Endothelial cell (in vitro differentiated cells): ENCODE measurements at places on chromosomes 6 and 20. TPM values are rescaled to one million over a fixed set of nuclear protein-coding genes. Genes with fewer than 3 reads are reported as not detected.

PLCB4 gene
- total RNA-seq, result 10.5 TPM

- no peaks in the 10 kb centered on the region for H3K4me1 ChIP-seq
- H3K36me3 ChIP-seq, result no peaks in the 10 kb centered on the region
- no peak for DNase-seq
- H3K27me3 ChIP-seq, result no peaks in the 10 kb centered on the region
- no peak overlapping the region for H3K4me3 ChIP-seq
These were observed 639.6 kb downstream of the EPHA7 start for GRCh38 chr6:92779746-92780145.

GABRR2 gene
- 0.36 TPM for total RNA-seq

PEX6 gene
- total RNA-seq, result 26.1 TPM

PACRG gene
- total RNA-seq, result 1.1 TPM

DNA sequence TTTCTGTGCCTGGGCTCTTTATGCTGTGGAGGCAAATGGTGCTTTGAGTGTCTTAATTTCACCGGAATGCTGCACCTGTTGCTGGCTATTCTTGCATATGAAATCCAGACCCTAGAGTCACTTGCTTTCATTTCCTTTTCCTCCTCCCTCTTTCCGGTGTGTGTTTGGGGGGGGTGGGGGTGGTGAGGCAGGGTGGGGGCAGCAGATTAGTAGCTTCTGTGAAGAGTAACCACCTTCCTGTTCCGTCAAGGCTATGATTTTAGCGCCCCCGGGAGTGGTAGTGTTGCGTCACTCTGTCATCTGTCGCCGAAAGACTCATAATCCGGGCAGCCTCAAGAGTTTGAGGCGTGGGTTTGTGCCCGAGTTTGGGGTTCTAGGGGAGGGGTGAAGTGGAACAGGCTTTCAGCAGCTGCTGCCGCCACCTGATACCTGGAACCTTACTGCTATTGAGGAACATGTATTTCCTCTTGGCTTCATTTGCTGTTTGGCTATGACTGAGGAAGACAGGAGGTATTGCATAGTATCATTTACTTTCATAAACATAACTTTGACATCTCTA is 49.1 kb downstream of the UTRN start:
- H3K27me3 ChIP-seq, result peaks cover 5% of the 10 kb centered on the region
- no peaks in the 10 kb centered on the region for H3K36me3 ChIP-seq
